ENCODE measurements at places on chromosomes 4 and X. TPM values are rescaled to one million over a fixed set of nuclear protein-coding genes. Genes with fewer than 3 reads are reported as not detected.

Gene FRMPD4
- total RNA-seq, result not detected

DNA sequence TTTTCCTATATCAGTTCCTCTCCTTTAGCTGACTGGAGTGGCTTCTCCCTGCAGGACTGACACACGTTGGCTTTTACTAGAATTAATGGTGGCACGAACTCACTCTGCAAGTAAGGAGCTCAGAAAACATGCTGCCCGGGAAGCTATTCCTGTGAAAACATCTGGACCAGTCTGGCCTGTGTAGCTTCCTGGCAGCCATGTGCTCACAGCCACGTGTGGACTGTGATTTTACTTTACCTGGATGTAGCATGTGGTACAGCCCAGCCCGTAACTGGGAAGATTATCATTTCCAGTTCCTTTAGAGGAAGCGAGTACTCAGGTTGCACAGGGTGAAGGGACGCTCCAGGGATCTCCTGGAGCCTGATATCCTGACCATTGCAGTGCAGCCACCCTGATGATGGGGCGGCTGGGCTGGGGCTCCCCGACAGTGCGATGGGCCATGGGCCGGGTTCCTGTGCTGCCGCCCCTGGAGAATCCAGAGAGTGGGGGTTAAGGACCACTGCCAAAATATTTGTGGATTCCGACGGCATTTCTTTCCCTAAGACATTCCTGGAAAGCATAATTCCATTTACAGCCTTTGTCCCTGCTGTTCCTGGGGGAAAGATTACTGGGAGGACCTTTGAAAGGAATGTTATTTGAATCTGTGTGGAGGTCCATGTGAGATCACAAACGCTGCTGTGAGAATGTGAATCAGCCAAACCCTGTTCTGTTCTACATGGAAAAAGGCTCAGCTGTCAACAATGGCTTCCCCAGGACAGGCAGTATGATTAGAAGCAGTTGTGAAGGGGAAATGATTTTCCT, 35.0 kb downstream of the PROM1 start:
- H3K4me1 ChIP-seq, result peaks cover 6% of the 10 kb centered on the region
- H3K4me3 ChIP-seq, result no peak overlapping the region
- H3K27ac ChIP-seq, result no peak overlapping the region
- H3K36me3 ChIP-seq, result no peaks in the 10 kb centered on the region
- DNase-seq, result no peak

Gene CCDC110
- total RNA-seq, result 1.2 TPM

DNA sequence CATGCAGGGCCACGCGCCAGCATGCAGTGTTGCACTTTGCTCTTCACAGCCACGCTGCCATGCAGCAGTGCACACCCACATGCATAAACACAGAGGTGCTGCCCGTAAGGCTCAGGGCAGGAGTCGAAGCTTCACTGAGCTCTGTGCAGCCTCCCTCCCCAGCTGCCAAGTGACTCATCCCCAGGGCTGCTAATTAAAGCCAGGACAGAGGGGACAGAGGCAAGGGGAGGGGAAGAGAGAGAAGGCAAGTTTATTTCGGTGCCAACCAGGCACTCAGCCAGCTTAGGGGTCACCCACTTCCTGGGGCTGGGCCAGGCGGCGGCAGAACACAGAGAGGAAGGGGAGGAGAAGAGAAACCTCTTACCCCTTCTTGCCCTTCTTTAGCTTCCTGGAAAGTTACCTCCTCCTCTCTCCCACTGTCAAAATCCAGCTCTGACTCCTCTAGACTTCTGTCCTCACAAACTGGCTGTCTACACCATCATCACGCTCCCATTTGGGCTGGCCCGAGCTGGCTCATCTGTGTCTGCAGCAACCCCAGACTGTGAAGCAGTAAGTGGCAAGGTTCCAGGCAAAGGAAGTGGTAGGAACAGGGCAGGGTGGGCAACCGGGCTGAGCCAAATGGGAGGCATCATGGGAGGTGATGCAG, 6.2 kb upstream of the IQSEC2 start:
- no peak overlapping the region for H3K4me3 ChIP-seq
- peaks cover 44% of the 10 kb centered on the region for H3K4me1 ChIP-seq
- H3K27ac ChIP-seq, result peak overlapping the region; percentile 55
- H3K27me3 ChIP-seq, result no peaks in the 10 kb centered on the region
- no peak for DNase-seq

DNA sequence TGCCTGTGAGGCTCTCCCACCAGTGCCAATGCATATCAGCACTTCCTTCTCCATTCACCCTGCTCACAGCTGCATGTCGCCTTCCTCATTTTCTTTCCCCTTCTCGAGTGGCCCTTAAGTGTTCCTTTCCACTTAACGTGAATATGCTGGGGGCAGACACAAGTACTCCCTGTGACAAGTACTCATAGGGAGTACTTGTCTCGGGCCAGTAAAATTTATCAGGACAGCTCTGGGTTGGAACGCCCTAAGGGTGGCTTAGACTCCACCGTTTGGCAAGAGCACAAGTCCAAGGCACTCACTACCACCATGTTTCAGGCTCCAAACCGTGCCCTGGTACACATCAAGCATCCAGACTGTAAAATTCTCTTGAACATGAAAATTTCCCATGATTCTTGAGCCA, 3.9 kb upstream of the LDOC1 start:
- no peak overlapping the region for H3K27ac ChIP-seq
- H3K4me3 ChIP-seq, result no peak overlapping the region
- peaks cover 5% of the 10 kb centered on the region for H3K4me1 ChIP-seq
- no peak for DNase-seq

Gene DGKK
- 0.49 TPM for total RNA-seq

DNA sequence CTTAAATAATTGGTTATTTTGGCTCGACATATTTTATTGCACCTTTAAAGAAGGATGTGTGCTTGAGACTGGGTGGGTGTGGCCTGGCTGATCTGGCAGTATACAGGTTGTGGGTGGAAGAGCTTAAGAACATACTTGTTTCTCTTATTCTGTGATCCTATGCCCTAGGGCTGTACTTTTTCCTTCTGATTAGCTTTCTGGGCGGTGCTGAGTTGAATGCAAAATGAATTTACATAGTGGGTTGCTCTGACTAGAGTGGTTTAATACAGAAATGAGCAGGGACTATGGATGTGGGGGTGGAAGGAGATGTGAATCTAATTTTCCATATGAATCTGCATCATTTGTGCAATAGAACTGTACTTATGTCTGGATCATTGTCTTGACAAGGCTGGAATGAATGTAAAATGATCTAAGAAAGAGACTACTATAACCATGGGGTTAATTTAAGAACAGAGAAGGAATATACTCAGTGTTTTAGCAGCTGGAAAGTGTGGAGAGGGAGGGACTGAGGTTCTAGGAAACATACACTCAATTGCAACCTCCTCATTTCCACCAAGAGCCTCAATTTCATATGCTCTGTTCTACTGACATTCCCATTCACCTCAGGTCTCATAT, 73.7 kb downstream of the RLIM start:
- no peaks in the 10 kb centered on the region for H3K36me3 ChIP-seq
- peaks cover 7% of the 10 kb centered on the region for H3K4me1 ChIP-seq
- no peak overlapping the region for H3K27ac ChIP-seq
- no peak for DNase-seq
- no peaks in the 10 kb centered on the region for H3K27me3 ChIP-seq

Gene ZNF157
- not detected for total RNA-seq

GRCh38 chr4:151004222-151004621, 10.9 kb downstream of the LRBA start:
- H3K27ac ChIP-seq, result no peak overlapping the region
- H3K27me3 ChIP-seq, result no peaks in the 10 kb centered on the region
- no peak for DNase-seq
- H3K36me3 ChIP-seq, result no peaks in the 10 kb centered on the region
- no peak overlapping the region for H3K4me3 ChIP-seq

Data from vagina (tissue), 2 donors.